ENCODE measurements at places on chromosomes 3 and 15.

DNA sequence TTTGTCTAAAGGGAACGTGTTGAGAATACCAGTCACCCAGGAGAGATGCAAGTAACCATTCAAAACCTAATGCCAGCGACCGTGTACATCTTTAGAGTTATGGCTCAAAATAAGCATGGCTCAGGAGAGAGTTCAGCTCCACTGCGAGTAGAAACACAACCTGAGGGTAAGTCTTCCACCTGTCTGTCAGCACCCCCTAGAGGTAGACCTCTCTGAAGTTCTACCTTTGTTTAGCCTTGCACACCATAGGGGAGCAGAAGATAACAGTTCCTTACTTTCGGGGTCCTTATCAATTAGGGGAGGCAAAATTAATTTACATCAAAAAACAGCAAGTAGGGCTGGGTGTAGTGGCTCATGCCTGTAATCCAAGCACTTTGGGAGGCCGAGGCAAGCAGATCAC is 124.4 kb downstream of the HCN4 start:
- DNase-seq = no peak

- no peak for DNase-seq
Observed at GRCh38 chr3:40829876-40830275, 305.1 kb downstream of the ZNF621 start.

- DNase-seq = no peak
Observed at GRCh38 chr3:114685161-114685560, 391.3 kb downstream of the TIGIT start.

GRCh38 chr3:111690242-111690641 is 95.1 kb upstream of the ZBED2 start:
- DNase-seq = no peak

GRCh38 chr3:186492385-186492984 is 51.7 kb downstream of the CRYGS start:
- DNase-seq = no peak

GRCh38 chr15:63902671-63903035 is 68.9 kb upstream of the HERC1 start:
- no peak for DNase-seq

DNA sequence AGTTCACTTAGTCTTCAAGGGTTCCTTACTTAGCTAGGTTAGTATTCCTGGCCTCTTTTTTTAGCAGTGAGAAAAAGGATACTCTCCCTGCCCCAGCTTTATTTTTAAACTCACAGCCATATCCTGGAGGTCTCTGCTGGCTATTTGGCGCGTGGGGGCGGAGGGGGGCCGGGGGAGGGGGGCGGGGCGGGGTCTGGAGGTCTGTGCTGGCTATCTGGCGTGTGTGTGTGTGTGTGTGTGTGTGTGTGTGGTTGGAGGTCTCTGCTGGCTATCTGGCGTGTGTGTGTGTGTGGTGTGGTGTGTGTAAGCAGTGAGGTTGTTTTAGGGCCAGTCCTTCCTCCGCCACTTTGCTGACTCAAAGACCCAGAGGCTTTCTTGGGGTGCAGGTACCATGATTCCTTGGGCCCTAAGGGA is 579 bp upstream of the PLAAT1 start:
- DNase-seq = no peak

DNA sequence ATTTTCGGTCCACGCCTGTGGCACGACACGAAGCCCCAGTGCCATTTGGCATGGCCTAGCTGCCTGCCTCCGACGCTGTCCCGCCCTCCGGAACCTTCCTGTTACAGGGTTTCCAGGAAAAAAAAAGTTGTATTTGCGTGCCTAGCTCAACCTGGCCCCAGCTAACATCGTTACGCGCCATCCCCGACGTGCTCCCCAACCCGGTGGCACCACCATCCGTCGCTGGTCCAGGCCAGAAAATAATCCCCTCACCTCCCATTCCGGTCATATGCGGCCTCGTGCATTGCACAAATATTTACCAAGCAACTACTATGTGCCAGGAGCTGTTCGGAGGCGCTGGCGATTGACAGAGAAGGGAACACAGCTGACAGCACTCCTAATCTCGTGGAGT is 1.4 kb upstream of the CYP1A1 start:
- DNase-seq = no peak

DNA sequence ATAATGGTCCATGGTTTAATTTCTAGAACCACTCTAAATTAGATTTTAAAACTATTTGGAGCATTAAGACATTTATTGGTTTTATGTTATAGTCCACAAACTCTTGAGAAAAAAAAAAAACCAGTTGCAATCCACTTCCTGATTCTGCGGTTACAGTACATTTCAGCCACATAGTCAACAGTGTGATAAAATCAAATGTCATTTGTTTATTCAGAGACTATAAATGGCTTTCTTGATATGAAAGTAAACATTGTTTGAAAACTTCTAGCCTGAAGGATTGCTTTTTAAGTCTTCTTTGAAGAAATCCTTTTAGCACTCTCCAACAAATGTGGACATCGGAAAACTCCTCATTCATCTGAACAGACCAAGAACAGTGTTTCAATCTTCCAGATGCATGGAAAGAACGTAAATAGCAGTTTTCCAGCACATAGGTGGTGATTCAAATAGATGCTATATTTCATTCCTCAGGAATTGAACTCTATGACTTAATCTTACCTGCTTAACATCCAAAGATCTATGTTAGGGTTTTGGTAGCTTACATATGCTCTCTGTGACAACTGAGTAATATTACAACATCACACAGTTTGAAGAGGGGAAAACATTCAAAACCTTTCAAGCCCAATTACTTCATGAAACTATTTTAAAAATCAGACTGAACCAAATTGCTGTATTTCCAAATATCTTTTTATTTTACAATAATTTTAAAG is 87.8 kb upstream of the UBE2E2 start:
- DNase-seq = no peak

DNA sequence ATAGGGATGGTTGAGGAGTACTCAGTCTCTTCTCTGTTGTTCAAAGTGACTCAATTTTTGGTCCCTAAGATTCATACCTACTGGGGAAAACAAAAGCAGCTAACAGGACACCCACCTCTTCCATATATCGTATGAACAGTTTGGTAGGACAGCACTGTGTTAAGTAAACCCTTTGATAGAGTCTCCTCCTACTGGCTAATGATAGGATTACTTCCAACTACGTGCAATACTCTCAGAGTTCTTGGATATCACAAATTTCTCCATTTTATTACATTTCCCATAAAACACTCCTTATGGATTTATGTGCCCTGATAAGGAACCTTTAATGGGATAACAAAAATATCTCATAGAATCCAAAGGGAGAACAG is 200.2 kb upstream of the GOLGA6L4 start:
- DNase-seq = no peak

DNA sequence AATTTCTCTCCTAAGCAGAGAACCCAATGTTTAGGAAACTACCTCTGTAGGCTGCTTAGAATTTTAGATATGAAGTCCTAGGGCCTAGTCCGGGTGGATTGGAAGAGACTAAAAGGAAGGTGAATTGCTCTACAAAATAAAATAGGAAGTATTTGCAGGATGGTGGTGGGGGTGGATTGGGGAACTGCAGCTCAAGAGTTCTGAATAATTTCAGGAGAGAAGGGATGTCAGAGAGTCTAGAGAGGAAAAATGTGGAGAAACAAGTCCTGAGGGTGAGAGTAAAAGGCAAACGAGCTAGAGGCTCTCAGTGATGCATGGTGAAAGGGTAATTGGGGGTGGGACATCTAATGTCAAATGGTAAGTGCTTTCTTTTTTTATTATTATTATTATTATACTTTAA is 10.2 kb upstream of the CP start:
- DNase-seq = no peak

GRCh38 chr15:52440946-52441345 is 87.7 kb downstream of the MYO5A start:
- DNase-seq = no peak

GRCh38 chr15:92906563-92907081 is 6.5 kb downstream of the CHD2 start:
- no peak for DNase-seq

DNA sequence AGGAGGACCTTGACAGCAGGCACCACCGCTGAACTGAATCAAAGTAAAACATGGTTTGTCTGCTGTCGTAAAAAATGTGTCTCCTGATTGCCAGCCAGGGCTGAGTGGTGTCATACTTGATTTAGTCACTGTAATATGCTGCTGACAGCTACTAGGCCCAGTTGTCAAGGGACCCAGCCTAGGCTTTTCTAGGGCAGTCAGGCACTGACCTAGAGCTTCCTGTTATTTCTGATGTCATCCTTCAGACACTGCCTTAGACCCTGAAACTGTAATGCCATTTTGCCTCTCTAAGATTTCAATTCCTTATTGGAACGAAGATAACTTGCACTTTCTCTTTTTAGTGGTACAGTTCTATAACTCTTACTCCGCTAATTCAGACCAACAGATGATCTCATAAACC is 2.6 kb upstream of the MRPL3 start:
- no peak for DNase-seq

DNA sequence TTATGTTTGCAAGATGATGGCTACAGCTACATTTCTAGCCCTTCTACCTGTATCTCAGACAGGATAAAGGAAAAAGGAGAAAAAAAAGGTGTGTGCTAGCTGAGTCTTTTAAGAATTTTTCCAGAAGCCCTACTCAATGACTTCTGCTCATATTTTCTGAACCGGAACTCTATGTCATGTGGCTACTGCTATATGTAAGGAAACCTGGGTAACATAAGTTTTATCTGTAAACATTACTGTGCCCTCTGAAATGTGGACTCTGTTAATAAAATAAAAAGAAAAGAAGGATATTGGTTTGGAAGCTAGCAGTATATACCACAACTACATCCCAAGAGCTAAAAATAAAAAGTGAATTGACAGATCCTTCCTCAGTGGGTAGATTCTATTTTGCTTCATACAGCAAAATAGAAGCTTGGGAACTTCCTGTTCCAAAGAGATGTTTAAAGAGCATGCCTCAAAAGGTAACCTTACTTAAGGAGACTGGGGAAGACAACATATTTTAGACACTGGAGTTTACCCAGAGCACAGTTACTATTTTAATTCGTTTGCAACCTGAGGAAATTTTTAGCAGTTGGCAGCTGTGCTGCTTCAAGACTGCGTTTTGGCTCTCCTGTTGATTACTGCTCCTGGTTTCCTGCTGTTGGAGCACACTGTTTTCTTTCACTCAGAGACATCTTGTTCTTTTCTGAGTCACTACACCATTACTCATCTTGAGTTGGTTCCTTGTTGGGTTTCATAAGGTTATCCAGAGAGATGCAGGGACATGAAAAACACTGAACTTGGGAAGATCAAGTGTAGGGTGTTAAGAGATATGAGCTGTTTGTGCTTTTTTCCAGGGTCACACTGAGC is 280.7 kb downstream of the NFKBIZ start:
- no peak for DNase-seq

DNA sequence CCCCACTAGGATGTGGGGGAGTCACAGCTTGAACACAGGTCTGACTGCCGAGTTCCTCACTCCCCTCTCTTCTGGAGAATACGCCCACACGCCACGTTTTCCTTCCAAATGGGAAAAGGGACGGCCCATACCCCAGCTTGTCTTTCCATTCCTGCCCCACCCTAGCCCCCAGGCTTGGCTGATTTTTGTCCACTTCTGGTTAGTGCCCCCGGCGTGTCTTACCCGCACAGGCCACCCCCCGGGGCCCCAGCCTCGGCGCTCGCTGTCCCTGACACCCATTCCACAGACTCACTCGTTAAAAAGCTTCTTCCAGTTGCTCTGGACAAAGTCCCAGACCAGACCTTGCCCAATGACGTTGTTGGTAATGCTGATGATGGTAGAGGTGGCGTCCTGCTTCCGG is 14.5 kb downstream of the MESP2 start:
- no peak for DNase-seq

DNA sequence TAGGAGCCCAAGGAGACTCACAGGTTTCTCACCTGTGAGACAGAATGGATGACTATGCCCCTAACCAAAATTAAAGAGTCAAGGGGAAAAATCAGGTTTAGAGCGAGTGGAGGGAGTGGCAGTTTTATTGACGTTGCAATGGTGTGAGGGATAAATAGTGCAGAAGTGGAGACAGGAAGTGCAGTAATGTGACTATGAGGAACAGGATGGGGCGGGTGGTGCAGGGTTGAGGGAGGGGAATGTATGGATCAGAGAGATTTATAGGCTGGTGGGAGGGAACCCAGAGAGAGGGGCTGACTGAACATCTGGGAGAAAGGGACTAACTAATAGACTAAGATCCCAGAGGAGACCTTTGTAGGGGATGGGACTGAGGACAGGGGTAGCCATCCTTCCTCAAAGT is 26.5 kb downstream of the EIF2AK4 start:
- DNase-seq = no peak

DNA sequence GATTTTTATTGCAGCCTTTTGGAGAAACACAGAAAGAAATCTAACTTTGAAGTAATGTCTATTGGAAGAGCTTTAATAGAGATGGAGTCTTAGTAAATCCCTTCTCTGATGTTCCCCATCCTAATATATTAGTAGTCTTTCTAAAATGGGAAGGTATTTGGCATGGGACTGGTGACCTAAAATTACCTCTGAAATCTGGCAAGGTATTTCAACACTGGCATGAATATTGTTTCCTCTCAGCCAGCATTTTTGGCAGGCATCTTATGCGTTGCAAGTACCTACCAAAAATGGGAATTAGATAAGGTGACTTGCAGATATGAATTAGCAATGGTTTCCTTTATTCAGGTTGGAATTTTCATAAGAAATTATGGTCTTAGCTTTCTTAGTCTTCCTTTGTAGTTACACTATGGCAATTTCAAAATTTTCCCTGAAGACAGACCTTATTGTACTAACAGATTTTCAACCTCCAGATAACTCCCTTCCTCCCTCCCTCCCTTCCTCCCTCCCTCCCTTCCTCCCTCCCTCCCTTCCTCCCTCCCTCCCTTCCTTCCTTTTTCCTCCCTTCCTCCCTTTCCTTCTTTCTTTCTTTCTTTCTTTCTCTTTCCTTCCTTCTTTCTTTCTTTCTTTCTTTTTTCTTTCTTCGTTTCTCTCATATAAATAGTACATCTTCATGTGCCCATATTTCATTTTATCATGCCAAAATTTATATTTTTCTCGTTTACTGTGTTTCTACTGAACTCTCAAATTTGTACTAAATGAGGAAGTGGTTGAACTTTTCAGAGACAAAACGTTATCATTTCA is 168.2 kb upstream of the KCNMB2 start:
- DNase-seq = no peak

- no peak for DNase-seq
Observed at GRCh38 chr3:197495999-197496745, 59.6 kb downstream of the BDH1 start.

DNA sequence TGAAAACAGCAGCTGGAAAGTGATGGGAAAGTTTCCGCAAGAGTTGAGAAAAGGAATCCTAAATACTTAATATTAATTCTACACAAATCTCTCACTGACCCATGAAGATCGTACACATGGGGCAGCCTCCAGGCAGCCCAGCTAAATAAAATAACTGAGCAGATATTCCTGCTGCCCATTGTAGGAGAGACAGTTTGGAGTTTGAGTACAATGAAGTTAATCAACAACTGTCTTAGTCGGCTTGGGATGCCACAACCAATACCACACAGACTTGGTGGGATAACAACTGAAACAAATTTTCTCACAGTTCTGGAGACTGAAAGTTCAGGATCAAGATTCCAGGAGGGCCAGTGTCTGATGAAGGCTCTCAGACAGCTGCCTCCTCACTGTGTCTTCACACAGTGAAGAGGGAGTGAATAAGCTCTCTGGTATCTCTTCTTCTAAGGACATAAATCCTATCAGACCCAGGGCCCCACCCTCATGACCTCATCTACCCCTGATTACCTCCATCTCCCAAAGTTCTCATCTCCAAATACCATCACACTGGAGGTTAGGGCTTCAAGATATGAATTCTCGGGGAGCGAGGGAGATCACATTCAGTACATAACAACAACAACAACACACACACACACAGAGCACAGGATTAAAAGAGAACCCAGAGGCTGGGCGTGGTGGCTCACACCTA is 9.7 kb downstream of the TRPM7 start:
- no peak for DNase-seq

Data from stimulated activated CD8-positive, alpha-beta memory T cell treated with anti-CD3 and anti-CD28 coated beads, Interleukin-15, amount 100 ng/mL, for 4 hours (primary cell).